Caki2 (cell line): ENCODE measurements at places on chromosomes 3 and 15. TPM values are rescaled to one million over a fixed set of nuclear protein-coding genes. Genes with fewer than 3 reads are reported as not detected.

DNA sequence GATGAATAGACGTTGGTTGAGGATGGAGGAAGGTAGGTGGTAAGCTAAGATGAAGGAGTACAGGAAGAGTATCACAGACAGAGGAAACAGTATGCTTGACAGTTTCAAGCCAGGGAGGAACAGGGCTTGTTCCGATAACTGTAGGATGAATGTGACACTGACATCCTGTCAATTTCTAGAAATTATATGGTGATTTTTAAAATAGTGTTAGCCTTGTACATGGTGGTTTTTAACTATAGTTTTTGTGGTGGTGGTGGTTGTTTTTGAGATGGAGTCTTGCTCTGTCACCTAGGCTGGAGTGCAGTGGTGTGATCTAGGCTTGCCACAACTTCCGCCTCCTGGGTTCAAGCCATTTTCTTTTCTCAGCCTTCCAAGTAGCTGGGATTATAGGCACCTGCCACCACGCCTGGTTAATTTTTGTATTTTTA lies 92.8 kb downstream of the FNDC3B start:
- DNase-seq = no peak

DNA sequence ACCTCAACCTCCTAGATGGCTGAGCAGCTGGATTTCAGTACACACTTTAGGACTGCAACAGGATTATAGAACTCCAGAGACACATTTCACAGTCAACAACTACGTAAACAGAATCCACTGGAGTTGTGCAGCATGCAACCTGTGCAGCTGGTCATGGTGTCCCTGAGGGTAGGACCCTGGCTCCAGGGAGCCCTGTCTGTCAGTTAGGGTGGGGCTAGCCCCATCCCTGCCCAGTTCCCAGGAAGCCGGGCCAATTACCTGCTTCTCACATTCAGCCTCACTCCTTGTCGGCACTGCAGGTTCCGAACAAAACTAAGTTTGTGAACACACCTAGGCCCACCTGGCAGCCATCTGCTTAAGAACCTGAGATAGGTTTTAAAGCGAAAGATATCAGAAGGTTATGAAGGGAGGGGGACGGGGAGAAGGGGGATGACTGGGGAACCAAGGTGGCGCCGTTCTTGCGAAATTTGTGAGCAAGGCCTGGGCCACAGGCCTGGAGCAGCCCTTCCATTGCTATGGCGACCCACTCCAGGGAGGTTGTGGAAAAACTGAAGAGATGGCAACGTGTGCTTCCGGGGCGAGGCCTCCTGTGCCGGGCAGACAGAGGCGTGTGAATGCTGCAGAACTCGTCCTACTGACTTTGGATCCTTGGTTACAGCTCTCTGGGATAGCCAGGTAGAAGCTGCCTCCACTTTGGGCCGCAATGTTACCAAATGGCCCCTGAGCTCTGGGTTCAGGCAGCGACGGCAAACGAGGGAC lies 25.3 kb downstream of the ACSBG1 start:
- no peak for DNase-seq

The C3orf20 gene
- total RNA-seq = not detected in 2 replicates

DNA sequence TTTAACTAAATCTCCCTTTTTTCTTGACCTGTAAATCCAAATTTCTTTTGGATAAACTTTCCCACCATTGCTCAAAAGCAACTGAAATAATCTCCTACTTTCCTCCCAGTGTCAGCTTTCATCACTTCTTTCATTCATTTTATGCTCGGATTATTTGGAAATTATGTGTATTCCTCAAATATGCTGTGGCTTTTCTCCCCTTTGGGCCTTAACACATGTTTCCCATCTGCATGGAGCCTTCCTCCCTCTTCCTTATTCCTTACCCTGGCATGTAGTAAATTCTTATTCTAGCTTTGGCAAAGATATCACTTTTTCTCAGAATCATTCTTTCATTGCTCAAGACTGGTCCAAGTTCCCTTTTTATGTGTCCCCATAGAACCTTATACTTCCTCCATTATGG lies 41.8 kb upstream of the TUSC7 start:
- no peak for DNase-seq

The DNAH12 gene
- 0.07 TPM in 1 of 2 replicates, not detected in the other for total RNA-seq
